ENCODE measurements at places on chromosomes 16 and 17. TPM values are rescaled to one million over a fixed set of nuclear protein-coding genes. Genes with fewer than 3 reads are reported as not detected.

ANKRD40CL gene
- not detected for total RNA-seq

MYL11 gene
- total RNA-seq = not detected

PRR11 gene
- 1.3 TPM for total RNA-seq

MYH11 gene
- not detected for total RNA-seq

KRTAP9-8 gene
- not detected for total RNA-seq

HP gene
- not detected for total RNA-seq

TMEM220 gene
- 0.90 TPM for total RNA-seq

LITAF gene
- total RNA-seq = 71.6 TPM

VAMP2 gene
- 2.1 TPM for total RNA-seq

CTRB1 gene
- total RNA-seq = not detected

TXNL4B gene
- 6.8 TPM for total RNA-seq

RPA1 gene
- total RNA-seq = 33.2 TPM

ALOX12B gene
- 2.0 TPM for total RNA-seq

RHOT1 gene
- total RNA-seq = 40.3 TPM

DHRS7C gene
- total RNA-seq = not detected

PRR29 gene
- not detected for total RNA-seq

CRHR1 gene
- total RNA-seq = not detected

SLFN12 gene
- total RNA-seq = 4.2 TPM

DDX19B gene
- 31.6 TPM for total RNA-seq

TEX19 gene
- total RNA-seq = not detected

ATP1B2 gene
- total RNA-seq = not detected

ZNF205 gene
- 22.4 TPM for total RNA-seq

UNC13D gene
- 17.0 TPM for total RNA-seq

ZG16 gene
- not detected for total RNA-seq

TGFB1I1 gene
- 1.6 TPM for total RNA-seq

All from bronchial epithelial cell (primary cell).